Activated CD8-positive, alpha-beta memory T cell treated with anti-CD3 and anti-CD28 coated beads, Interleukin-2, amount 50 U/mL, for 48 hours (primary cell): ENCODE measurements at places on chromosomes 6 and 20.

DNA sequence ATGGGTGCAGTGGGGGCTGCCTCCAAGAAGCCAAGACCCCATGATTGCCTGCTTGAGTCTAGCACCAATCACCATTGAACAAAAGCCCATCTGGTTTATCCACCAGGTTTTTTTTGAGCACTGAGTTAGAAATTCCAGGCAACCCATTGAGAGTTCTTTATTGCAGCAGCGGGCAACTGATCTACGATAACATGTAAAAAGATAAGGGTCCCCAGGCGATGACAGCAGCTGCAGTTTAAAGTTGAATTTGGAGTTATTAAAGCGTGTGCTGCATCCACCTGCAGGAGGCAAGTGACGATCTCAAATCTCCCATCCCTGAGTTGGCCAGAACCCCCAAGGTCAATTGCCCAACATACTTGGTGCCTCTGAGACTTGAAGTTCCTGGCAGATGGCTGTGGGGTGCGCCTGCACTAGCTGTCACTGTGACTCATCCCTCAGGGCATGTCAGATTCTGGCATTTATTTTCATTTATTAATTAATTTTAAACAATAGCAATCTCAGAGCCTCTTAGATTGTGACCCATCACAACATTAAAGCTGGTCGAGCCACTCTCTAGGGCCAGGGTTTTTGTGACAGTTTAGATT is 290.4 kb upstream of the SULF2 start:
- DNase-seq, result no peak

- DNase-seq, result no peak
These were observed 541.2 kb upstream of the JARID2 start for GRCh38 chr6:14704383-14705271.

- no peak for DNase-seq
These were observed 867.2 kb downstream of the PHF3 start for GRCh38 chr6:64502801-64503200.

DNA sequence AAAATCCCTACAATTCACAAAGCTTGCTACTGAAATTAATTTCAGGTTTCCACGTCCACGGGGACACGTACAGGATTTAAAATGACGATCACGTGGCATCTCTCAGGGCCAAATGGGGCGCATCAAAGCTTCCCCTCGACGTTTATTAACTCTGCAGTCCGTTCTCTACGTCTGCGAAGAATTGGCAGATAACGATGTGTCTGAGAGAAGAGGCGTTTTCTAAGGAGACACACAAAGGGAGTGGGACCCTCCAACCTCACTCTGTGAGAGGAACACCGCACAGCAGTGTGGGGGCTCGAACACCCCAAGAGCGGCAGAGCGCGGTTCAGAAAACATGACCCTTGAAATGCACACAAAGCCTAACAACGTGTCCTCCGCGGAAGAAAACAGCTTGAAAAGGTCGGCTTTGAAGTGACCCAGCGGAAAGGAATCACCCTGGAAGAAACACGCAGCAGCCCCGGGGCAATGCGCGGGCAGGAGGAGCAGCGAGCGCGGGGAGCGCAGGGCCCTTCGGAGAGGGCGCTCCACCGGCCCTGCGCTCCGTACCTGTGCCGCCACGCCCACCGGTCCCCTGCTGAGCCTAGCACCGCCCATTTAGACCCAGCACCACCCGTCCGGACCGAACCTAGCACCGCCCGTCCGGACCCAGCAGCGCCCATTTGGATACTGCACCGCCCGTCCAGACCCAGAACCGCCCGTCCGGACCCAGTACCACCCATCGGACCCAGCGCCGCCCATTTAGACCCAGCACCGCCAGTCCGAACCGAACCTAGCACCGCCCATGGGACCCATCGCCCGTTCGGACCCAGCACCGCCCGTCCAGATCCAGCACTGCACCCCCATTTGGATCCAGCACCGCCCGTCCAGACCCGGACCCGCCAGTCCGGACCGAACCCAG is 1.1 kb upstream of the AFDN start:
- peak; percentile 57 for DNase-seq

DNA sequence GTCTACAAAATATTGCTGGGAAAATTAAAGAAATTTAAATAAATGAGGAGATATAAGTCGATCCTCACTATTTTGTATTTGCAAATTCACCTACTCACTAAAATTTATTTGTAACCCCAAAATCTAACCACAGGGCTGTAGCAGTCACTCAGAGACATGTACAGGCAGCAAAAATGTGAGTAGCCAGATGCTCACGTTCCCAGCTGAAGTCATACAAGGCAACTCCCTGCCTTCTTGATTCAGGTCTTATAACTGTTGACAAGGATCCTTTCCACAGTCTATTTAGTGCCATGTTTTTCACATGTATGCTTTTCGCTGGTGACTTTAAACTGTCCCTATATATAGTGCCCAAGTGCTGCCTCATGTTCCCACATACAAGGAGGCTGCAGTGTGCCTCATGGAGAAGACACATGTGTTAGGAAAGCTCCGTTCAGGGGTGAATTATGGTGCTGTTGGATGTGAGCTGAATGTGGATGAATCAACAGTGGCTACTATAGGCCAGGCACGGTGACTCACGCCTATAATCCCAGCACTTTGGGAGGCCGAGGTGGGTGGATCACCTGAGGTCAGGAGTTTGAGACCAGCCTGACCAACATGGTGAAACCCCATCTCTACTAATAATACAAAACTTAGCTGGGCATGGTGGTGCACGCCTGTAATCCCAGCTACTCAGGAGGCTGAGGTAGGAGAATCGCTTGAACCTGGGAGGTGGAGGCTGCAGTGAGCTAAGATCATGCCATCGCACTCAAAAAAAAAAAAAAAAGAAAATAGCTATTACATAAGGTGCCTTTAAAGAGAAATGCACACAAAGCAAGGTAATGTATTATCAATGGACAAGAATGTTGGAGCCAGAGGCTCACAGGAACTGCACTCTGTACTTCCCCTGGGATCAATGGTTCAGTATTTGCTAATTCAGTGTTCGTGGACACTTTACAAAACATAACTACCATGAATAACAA is 55.3 kb downstream of the STK35 start:
- no peak for DNase-seq

- DNase-seq, result no peak
These were observed 9.0 kb upstream of the ZNF292 start for GRCh38 chr6:87146363-87146762.

GRCh38 chr6:107652526-107653182 is 162.7 kb downstream of the SOBP start:
- DNase-seq, result no peak

DNA sequence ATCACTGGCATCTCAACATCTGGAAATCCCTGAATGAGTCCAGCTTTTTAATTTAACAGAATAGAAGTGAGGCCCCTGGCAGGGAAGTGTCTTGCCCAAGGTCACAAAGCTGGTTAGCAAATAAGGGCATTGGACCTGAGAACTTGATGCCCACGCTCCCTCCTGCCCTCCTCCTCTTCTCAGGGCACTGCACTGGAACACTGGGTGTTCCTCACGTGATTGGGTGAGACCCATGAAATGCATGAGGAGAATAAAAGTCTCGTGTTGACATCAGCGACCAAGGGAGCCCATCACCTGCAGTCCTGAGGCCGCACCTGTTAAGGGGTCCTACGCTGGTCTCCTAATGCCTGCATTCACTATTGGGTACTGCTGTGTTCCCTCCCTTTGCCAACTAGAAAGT is 7.4 kb downstream of the FAM50B start:
- no peak for DNase-seq

DNA sequence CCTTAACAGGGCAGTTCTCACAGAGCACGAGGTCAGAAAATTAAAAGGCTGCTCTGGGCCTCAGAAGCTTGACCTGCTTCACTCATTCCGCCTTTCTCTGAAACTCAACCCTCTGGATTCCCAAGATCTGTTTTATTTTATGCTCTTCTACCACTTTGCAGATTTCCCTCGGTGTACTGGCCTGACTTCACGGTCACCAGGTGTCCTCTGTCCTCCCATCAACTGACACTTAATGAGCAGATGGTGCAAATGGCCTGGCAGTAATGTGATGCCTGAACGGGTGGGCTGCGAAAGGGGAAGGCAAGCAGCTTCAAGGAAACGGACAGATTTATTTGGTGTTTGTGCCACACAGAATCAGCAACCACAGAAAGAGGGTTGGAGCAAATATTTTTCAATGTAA is 169.7 kb upstream of the TFAP2D start:
- no peak for DNase-seq

GRCh38 chr20:63536997-63537524 is at the start of gene PTK6:
Gene PTK6 (minus strand): TSS chr20:63537376. CDS start chr20:63537314, 62 bp downstream.
- no peak for DNase-seq

GRCh38 chr20:17281478-17281877 is 54.6 kb downstream of the PCSK2 start:
- peak; percentile 54 for DNase-seq

GRCh38 chr6:142008016-142008735 is 124.5 kb upstream of the GJE1 start:
- no peak for DNase-seq

GRCh38 chr20:41668057-41668749 is 50.0 kb upstream of the CHD6 start:
- DNase-seq, result no peak

DNA sequence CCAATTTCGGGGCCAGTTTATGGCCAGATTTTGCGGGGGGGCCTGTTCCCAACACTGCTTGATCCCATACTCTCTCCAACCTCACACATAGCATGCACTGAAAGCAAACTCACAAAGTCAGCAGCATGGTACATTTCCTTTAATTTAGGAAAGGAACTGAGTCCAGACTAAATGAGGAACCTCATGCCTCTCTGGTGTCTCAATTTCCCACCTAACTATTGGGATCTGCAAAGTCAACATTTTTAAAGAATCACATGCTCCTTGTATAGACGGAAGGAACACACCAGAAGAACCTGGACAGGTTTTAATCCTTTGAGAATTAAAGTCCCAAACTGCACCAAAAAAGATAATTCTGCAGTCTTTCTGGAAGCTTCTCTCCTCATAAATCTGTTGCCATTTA is 33.3 kb downstream of the FAM50B start:
- DNase-seq, result no peak

- DNase-seq, result no peak
These were observed 252.6 kb upstream of the CITED2 start for GRCh38 chr6:139627091-139627490.

GRCh38 chr20:34124469-34125249 is 12.6 kb upstream of the EIF2S2 start:
- no peak for DNase-seq

DNA sequence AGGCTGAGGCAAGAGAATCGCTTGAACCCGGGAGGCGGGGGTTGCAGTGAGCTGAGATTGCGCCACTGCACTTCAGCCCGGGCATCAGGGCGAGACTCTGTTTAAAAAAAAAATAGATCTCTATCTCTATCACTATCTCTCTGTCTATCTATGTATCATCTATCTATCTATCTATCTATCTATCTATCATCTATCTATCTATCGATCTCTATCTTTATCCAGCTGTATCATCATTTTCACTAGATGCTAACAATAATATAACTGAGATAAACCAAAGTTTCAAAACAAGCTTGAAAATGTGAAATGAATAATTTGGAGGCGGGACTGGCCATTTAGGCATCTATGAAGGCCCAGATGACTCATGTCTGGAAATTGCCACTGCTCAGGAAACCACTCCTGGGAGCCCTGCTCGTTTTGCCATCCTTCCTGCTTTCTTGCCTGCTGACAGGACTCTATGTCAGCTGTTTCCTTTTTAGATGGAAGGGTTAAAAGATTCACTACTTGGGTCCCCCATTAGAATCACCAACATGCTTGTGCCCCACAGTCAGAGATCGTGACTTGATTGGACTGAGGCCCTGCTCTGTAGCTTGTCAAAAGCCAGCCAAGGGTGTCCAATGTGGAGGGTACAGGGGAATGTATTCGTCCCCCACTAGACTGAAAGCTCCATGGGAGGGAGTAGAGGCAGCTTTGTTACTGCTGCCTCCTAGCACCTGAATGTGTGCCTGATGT is 61.7 kb downstream of the UTRN start:
- DNase-seq, result no peak

GRCh38 chr6:45421709-45422502 is 44.2 kb upstream of the SUPT3H start:
- DNase-seq, result peak; percentile 78

DNA sequence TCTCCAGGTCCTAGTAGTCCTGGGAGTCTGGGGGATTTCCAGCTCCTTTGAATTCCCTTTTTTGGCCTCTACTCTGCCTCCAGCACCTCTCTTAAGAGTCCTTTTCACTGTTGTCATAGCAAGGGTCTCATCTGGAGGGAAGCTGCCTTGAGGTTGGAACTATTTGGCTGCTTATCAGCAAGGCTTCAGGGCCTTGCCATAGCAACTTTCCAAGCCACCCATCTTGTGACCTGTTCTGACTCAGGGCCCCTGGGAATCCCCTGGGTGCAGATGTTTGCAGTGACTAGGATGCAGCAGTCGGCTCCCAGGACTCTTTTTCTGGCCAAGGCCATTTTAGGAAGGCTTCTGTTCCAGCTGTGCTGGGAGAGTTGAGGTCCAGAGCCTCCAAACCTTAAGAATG is 12.4 kb downstream of the PKIG start:
- no peak for DNase-seq

- no peak for DNase-seq
These were observed 713.4 kb downstream of the CD109 start for GRCh38 chr6:74409447-74409846.

- no peak for DNase-seq
These were observed 234.9 kb downstream of the BCKDHB start for GRCh38 chr6:80341330-80341729.

DNA sequence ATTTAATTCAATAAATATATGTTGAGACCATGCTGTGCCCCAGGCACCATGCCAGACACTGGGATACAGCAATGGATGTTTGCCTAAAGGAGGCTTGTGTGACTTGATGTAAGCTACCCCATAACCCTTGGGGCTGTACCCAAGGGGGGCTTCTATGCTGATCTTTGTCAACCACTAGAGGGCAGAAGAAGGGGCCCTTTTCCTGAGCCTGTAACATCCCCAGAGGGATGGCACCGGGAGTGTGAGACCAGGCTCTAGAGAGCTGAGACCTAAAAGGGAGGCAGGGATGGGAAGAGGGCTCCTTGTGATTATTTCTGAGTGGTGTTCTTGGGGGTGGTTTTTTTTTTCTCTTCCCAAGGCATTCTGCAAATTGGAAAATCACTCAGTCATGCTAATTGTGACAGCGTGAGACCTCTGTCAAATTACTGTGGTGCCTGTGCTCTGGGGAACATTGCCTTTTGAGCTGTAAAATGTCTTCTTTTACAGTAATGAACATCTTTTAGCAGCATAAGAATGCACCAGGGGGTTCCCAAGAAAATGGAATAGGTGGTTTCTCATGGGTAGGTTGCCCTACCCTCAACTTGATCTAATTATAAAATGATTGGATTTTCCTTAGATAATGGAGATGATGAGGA is 138.7 kb upstream of the SLC24A3 start:
- no peak for DNase-seq

- no peak for DNase-seq
These were observed 319.5 kb upstream of the HSF2 start for GRCh38 chr6:122079916-122080315.

DNA sequence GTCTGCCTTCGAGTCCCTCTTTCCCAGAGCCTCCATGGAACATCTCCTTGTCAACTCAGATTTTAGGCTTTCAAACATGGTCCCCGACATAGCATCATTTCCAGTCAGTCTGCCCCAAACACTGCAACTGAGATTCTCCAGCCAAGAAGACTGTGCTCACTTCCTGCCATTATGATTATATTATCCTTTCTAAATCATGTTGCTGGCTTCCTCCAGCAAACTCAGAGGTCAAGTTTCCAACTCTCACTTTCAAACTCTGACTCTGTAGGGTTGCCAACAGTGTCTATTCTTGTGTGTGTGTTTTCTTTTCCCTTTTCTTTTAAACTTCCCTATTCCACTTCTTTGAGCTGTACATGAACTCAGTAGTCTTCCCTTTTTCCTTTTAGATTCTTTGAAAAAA is 61.2 kb upstream of the TRAF3IP2 start:
- DNase-seq, result no peak
